NCI-H510A treated with DMSO at 0.1 percent for 48 hours (cell line): ENCODE measurements at places on chromosomes 1 and 21.

GRCh38 chr1:96554364-96554763 lies 167.2 kb upstream of the PTBP2 start:
- DNase-seq: no peak

DNA sequence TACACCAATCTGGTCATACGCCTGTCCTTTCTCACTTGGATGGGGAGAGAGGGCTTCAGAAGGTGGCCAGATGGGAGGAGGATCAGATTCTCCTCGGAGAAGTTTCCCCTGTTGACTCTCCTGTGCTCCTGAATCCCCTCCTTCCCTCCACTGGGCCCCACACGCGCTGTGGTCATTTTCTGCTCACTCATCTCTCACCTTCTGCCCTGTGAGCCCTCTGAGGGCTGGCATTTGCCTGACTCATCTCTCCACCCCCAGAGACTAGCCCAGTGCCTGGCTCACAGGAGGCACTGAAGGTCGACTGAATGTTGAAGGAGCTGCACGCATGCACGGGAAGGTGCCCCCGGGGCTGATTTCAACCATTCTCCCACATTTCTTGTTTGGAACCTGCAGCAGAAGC lies 14.2 kb downstream of the ABCA4 start:
- DNase-seq: no peak

- DNase-seq: no peak
These were observed 1.0 kb upstream of the NIBAN1 start for GRCh38 chr1:184975208-184975870.

DNA sequence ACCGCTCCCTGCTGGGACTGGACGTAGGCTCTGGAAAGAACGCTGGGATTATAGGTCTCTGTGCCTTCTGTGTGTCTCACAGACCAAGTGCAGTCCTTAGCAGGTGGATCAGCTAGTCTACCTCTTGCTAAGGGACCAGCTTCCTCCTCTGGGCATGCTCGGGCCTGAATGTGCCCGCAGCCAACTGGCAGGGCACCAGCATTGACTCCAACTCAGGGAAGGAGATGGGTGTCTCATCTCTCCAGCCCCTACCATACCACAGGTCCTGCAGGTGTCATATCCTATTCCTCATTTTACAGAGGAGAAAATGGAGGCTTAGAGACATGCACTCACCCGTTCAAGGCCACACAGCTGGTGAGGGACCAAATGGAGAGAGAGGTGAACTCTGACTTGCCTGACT lies 340.2 kb downstream of the PTPRU start:
- no peak for DNase-seq

DNA sequence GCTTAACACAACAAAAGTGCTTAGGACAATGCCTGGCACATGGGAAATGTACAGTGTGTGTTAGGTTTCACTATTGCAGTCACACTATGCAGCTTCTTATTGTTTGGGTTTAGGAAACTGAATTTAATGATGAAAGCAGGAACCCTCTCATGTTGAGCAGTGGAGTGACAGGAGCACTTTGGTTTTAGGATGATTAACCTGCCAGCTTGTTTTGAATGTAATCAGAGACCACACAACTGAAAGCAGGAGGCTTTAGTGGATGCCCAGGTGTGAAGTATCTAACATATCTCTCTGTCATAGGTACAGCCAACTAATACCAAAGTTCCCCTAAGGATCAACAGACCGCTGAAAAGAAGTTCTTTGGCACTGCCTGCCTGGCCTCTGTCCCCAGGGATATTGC lies 406.9 kb upstream of the USP24 start:
- no peak for DNase-seq

DNA sequence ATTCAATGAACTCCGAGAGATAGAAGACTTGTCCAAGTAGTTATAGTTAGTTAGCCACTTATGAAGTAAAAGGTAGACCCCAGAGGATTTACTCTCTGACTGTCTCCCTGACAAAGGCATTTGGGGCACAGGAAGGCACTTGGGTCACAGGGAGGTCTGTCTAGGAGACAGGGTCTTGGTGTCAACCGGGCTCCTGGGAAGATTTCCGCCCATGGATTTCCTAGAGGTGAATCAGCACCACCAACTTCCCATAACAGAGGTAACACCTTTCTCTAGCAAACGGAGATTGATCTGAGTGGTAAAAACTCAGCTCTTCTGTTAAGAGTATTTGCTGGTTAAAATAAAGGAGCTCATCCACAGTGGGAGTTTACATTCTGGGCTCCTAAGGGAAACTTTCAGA lies 16.4 kb downstream of the CCN1 start:
- DNase-seq: no peak

- DNase-seq: peak; percentile 19
These were observed at the start of gene RIPPLY3 for GRCh38 chr21:37006486-37007291. RIPPLY3 (plus strand) TSS chr21:37006702; CDS start chr21:37006773, 71 bp downstream.

- DNase-seq: no peak
These were observed 138.7 kb upstream of the ZNF648 start for GRCh38 chr1:182200025-182200812.

DNA sequence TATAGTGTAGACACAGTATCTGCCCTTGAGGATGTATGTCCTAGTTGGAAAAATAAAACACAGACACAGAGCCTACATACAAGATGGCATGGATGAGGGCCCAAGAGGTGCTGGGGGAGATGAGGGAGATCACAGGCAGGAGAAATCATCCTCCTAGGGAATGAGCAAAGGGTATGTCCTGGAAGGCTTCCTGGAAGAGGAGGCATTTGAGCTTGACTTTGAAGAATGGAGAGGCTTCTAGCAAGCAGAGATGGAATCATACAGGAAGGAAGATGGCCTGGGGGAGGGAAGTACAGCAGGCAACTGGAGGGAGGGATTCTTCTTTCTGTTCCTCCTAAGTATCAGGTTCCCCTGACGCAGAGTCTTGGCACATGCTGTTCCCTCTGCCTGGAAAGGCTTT lies 103.3 kb downstream of the LACTBL1 start:
- no peak for DNase-seq
